Activated naive CD8-positive, alpha-beta T cell treated with anti-CD3 and anti-CD28 coated beads, Interleukin-2, amount 50 U/mL, for 16 hours (primary cell): ENCODE measurements at places on chromosomes 4 and X.

- DNase-seq: no peak
Measured at GRCh38 chrX:45669715-45670340, 469.2 kb upstream of the DIPK2B start.

DNA sequence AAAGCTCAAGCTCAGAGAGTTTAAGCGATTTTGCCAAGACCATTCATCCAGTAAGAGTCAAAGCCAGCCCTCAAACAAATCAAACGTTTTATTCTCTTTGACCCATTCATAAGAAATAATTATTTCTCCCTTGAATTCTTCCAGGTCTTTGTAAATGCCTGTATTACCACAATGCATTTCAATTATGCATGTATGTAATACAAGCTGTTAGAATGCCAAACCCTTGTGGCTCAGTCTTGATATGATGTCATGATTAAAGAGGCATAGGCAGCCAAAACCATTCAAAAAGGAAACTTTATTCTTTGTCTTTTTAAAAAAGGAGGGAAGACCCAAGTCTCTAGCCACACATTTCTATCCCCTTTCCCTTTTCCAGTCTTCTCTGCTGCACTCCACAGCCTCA is 56.5 kb upstream of the PGM2 start:
- DNase-seq: no peak

DNA sequence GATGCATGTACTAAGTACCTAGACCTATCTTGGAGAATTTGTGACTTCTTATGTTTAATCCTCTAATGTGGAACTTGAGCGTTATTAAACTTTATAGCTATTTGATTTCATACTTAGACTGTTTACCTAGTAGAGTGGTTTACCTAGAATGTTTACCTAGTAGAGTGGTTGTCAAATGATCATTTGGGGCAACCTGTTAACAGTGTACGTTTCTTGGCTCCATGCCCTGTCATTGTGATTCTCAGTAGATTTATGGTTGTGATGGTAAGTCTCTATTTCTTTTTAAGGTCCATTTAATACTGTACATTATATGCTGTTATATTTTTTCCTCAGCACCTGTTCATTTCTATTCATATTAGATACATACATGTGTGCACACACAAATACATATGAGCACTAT is 233.0 kb upstream of the MAD2L1 start:
- no peak for DNase-seq

GRCh38 chr4:56424697-56425514 is 10.5 kb downstream of the PPAT start:
- DNase-seq: no peak

DNA sequence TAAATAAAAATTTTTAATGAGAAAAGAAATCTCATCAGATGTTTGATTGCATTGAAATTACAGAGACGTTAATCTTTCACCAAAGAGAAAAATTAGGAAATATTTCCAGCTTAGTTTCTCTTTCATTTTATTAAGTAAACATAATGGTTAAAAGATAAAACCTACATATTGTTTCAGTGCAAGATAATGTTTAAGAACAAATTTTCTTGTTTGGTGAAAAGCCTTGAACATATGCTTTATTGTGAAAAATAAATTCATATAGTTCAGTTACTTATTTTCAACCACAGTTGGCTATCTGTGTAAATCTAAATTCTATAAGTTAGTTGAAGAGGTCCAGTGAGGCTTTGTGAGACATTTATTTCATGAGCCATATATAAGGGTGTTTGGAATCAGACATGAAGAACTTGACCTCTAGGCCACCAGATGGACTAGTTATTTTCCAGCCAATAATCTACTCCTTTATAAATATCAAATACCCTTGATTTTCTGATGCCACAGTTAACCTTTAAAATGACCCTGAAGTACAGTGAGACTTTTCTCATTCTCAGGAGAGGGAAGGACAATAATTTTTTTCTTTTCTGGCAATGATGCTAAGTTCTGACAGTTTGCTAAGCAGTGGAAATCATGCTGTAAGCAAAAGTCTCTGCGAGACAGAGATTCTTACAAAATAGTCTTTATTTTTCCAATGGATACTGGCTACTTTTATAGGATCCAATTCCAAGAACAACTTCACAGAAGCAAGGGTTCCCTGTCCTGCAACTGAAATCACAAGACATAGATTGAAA is 2.5 kb downstream of the ARSJ start:
- no peak for DNase-seq

- no peak for DNase-seq
Measured at GRCh38 chr4:48187813-48188212, 53.8 kb upstream of the TXK start.
